ENCODE measurements at places on chromosomes 1 and 21. TPM values are rescaled to one million over a fixed set of nuclear protein-coding genes. Genes with fewer than 3 reads are reported as not detected.

GRCh38 chr1:21904704-21905520 lies 32.2 kb downstream of the HSPG2 start:
- peak overlapping the region; percentile 96 for H3K27ac ChIP-seq
- DNase-seq: peak; percentile 98
- peaks cover 76% of the 10 kb centered on the region for H3K4me1 ChIP-seq
- H3K4me3 ChIP-seq: peak overlapping the region; percentile 15

- H3K4me1 ChIP-seq: peaks cover 18% of the 10 kb centered on the region
- DNase-seq: peak; percentile 65
- no peak overlapping the region for H3K4me3 ChIP-seq
Observed at GRCh38 chr1:30885570-30886522, 22.7 kb downstream of the SDC3 start.

DNA sequence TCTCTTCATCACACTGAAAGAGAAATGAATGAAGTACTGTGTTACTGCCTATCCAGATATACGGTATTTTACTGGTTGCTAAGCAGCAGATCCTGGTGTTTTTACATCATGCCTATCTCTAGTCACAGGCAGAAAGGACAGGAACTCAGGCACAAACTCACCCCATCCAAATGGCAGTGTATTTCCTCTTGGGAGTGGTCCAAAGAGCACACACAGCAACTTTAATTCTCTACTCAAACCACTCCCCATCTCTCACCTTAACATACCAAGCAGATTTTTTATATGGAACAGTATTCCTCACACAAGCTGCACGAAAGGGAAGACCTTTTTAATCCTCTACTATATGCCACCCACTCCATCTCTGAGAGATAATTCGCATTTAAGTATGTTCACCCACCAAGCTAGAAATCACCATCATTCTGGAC lies 27.3 kb downstream of the EIF4G3 start:
- H3K27me3 ChIP-seq: no peaks in the 10 kb centered on the region
- peak; percentile 74 for DNase-seq
- H3K27ac ChIP-seq: peak overlapping the region; percentile 99
- H3K36me3 ChIP-seq: peaks cover 10% of the 10 kb centered on the region
- peak overlapping the region; percentile 10 for H3K4me3 ChIP-seq

Gene CD247
- not detected for total RNA-seq

Gene CA6
- not detected for total RNA-seq

Gene EVA1B
- total RNA-seq: 119 TPM

Gene GBP2
- 55.0 TPM for total RNA-seq

Gene FHL3
- 25.6 TPM for total RNA-seq
